ENCODE measurements at places on chromosomes 6 and 20.

DNA sequence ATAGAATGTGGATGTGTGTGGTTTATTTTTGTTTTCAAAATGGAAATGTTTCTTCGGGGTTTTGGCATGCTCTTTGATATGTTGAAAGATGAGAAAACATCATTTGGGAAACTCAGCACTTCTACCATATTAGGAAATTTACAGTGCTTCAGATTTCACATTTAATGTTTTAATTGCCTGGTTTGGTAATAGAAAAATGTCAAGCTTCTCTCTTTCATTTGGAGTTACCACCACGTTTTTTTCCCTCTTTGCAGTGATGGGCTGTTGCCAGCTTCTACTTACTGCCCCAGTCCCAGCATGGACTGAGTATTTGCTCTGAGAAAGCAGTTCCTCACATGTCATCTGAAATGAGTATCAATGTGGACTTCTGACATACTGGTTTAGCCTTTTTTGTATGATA is 267.7 kb downstream of the PRL start:
- DNase-seq: no peak

- no peak for DNase-seq
Measured at GRCh38 chr6:11370191-11371018, 137.9 kb upstream of the NEDD9 start.

- DNase-seq: peak; percentile 77
Measured at GRCh38 chr6:28589234-28589956, 63.7 kb downstream of the GPX5 start.

GRCh38 chr6:11773013-11773412 is 5.6 kb downstream of the ADTRP start:
- no peak for DNase-seq

DNA sequence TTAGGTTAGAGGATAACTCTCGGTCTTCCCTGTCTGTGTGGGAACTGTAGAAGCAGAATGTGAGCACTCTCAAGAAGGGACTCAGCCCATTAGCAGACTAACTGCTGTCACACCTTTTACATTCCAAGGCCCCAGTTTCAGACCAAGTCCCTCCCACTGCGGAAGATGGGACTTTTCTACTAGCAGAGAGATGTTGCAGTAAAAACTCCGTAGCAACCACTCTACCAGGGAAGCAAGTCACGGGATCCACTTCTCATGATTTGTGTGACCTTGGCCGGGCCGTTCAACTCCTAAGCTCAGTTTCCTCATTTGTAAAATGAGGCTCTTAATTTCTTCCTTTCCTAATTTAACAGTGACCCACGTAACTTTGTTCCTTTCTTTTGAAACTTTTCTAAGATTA is 77.1 kb upstream of the SLC4A11 start:
- DNase-seq: no peak

- no peak for DNase-seq
Measured at GRCh38 chr6:133456439-133456838, 215.3 kb downstream of the EYA4 start.
